ENCODE measurements at places on chromosomes 6 and 20. TPM values are rescaled to one million over a fixed set of nuclear protein-coding genes. Genes with fewer than 3 reads are reported as not detected.

Gene RBPJL
- not detected for total RNA-seq

Gene MTFR2
- 0.23 TPM for total RNA-seq

Gene SMIM8
- total RNA-seq: 4.1 TPM

Gene CD83
- 0.45 TPM for total RNA-seq

Gene ADGRG6
- 0.75 TPM for total RNA-seq

Gene FAM83B
- total RNA-seq: not detected

Gene FOXS1
- 0.35 TPM for total RNA-seq

Gene TSPO2
- not detected for total RNA-seq

Gene PNPLA1
- not detected for total RNA-seq

Gene SHLD1
- 1.3 TPM for total RNA-seq

Gene ABHD16A
- 104 TPM for total RNA-seq

Gene SLC22A16
- total RNA-seq: not detected

Gene SNTA1
- total RNA-seq: 27.0 TPM

Gene PDYN
- total RNA-seq: not detected

Gene FNDC11
- 0.30 TPM for total RNA-seq

Gene HLA-DRB5
- not detected for total RNA-seq

Gene DNAH8
- not detected for total RNA-seq

Gene ULBP3
- 5.0 TPM for total RNA-seq

Gene BEND6
- total RNA-seq: 6.1 TPM

Gene UBE2V1
- 36.0 TPM for total RNA-seq

All from smooth muscle cell of the coronary artery (primary cell).